ENCODE measurements at places on chromosomes 11 and 22.
A peak's percentile ranks its signal among the peaks of the same experiment; 100 is the strongest.

- DNase-seq = no peak
Observed at GRCh38 chr22:40499209-40499623, 128.8 kb downstream of the SGSM3 start.

DNA sequence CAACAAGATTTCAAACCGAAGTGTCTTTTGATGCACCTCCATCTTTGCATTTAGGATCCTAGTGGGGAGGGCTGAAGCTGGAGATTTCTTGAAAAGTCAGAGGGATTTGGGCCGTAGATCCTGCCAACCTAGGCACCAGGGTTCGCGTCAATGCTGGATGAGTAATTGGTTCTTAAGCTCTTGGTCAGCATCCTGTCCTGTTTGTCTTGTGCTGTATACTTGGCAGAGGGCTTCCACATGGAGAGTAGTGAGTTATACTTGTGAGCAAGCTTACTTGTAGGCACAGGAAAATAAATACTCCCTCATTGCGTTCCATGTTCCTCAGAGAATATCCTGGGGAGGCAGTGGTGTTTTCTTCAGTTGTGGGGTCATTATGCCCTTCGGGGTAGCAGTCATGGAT lies 12.6 kb downstream of the INSC start:
- DNase-seq = no peak

- no peak for DNase-seq
Observed at GRCh38 chr11:72668629-72669347, 5.4 kb downstream of the PDE2A start.

- no peak for DNase-seq
Observed at GRCh38 chr11:64864135-64864472, 14.3 kb downstream of the EHD1 start.

- DNase-seq = no peak
Observed at GRCh38 chr11:19905280-19905853, 192.7 kb downstream of the NAV2 start.

GRCh38 chr11:103530257-103530656 lies 421.0 kb downstream of the DYNC2H1 start:
- DNase-seq = no peak

DNA sequence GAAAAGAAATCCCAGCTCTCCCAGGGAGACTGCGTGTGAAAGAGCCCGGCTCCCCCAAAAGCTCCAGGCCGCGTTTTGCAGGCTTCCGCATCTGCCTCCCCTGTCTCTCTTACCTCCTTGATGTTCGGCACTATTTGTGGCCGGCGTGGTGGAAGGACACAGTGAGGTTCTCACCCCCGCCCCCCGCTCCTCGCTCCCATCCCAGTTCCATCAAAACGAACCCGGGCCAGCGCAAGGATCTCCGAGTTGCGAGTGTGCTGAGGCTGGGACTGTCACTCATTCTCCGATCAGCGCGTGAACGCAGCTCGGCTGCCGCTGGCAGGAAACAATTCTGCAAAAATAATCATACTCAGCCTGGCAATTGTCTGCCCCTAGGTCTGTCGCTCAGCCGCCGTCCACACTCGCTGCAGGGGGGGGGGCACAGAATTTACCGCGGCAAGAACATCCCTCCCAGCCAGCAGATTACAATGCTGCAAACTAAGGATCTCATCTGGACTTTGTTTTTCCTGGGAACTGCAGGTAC lies at the start of gene NCAM1:
TSS of gene NCAM1 (plus strand) at position 275 of the 523 bp plus-strand sequence.
- DNase-seq = peak; percentile 86
